ENCODE measurements at places on chromosomes 3 and 15.
A peak's percentile ranks its signal among the peaks of the same experiment; 100 is the strongest.

GRCh38 chr15:32029862-32030781, at the start of gene CHRNA7:
TSS of gene CHRNA7 (plus strand) at chr15:32030515. CDS start at chr15:32030595, 80 bp downstream.
- DNase-seq = no peak

- DNase-seq = no peak
Observed at GRCh38 chr15:101092156-101092866, 159.5 kb downstream of the CHSY1 start.

- no peak for DNase-seq
Observed at GRCh38 chr3:151387842-151388241, 3.3 kb upstream of the P2RY12 start.

GRCh38 chr15:67244971-67245478, 9.4 kb downstream of the AAGAB start:
- DNase-seq = no peak

DNA sequence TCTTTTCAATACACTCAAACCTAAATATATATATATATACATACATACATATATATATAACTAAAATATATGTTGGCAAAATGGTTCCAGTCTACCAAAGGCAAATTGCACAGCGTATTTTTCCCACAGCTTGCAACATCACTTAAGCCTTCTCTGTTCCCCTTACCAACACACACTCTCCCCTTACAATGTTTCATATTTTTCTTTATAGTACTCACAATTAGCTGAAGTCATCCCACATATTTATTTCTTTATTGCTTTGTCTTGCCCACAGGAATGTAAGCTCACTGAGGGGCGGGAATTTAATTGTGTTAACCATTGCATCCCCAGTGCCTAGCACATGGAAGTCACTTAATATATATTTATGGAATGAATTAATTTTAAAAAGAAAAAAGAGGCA, 288.3 kb downstream of the ULK4 start:
- no peak for DNase-seq

DNA sequence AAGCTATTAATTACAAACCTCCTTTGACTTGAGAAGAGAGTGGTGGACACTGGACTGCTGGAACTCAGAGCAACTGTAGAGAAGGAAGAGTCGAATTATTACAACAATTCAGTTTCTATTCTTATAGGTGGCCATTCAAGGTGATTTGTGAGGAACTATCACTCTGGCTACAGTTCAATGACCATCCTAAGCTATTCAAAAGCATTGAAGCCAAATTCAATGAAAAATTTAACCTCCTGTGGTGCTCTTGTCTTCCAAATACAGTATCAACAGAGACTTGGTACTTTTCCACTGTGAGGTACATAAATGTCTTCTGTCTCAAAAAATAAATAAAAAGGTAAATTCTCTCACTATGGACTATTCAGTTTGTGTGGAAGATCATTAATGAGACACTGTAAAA, 513.3 kb upstream of the SEMA6D start:
- DNase-seq = no peak

GRCh38 chr3:17233398-17233800, 348.6 kb downstream of the PLCL2 start:
- DNase-seq = no peak

DNA sequence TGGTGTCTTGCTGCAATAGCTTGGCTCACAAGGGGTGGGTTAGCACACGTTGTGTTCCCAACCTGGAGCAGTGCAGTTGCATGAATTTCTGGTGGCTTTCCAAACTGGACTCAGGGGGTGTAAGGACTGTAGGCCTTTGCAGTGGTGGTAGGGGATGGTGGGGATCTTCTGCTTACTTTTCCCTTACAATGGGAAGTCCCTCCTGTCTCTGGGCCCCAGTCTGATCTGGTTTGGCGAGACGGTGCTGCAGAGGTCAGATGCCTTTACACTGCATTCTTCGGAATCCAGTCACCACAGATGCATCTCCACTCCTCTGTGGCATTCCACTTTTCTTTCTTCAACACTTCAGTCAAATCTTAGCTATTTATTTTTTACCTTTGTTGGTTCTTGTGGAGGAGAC, 132.1 kb downstream of the DOCK3 start:
- DNase-seq = no peak

DNA sequence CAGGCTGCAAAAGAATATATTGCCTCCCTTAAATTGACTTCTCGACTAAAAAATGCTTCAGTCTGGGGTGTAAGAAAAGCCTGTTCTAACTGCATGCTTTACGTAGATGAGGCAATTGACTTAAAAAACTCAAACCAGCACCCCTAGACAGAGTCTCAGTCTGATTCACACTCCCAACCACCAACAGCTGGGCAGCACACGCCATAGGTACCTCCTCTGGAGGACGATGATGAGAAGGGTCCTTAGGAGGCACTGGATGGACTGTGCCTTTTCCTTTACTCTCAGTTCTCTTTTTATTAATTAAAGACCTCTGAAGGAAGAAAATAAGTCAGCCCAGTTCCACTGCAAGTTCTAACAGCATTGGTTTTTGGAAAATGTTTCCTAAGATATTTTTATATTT, 175.0 kb downstream of the PDZRN3 start:
- no peak for DNase-seq

DNA sequence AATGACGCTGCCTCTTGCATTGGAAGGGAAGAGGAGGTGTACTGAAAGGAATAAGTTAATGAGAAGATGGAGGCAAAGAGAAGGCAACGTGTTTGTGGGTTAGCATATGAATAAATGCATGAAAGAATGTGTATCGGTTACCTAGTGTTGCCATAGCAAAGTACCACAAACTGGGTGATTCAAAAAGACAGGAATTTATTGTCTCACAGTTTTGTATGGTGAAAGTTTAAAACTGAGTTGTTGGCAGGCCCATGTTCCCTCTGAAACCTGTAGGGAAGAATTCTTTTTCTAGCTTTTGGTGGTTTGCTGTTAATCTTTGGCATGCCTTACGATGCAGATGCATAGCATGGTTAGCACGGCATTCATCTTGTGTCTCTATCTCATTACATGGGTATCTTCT, 729.9 kb downstream of the MECOM start:
- no peak for DNase-seq

DNA sequence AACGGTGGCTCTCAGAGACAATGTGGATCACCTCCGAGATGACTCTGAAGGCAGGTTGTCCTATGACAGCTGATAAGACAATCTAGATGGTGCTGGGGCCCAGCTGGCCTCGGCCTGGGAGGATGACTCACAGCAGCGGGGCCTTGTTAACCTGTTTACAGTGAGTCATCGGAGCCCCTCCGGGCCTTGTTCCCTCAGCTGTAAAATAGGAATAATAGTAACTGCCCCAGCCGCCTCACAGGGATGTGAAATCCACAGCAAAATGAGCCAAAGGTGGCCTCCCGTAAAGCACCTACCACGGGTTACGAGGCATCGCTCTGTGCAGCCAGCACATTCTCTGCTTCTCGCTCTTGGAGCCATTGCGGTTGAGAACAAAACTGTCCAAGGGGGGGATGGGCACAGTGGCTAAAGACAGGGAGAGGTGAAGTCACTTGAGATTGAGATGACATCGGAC, 88.6 kb upstream of the RASGRF1 start:
- no peak for DNase-seq

GRCh38 chr15:58010983-58011382, 54.5 kb downstream of the ALDH1A2 start:
- DNase-seq = no peak

GRCh38 chr15:101523560-101523940, 34.0 kb upstream of the PCSK6 start:
- DNase-seq = no peak

- DNase-seq = no peak
Observed at GRCh38 chr3:52827441-52827840, 3.0 kb downstream of the ITIH4 start.

GRCh38 chr3:54691289-54691771, 236.5 kb downstream of the LRTM1 start:
- DNase-seq = no peak

DNA sequence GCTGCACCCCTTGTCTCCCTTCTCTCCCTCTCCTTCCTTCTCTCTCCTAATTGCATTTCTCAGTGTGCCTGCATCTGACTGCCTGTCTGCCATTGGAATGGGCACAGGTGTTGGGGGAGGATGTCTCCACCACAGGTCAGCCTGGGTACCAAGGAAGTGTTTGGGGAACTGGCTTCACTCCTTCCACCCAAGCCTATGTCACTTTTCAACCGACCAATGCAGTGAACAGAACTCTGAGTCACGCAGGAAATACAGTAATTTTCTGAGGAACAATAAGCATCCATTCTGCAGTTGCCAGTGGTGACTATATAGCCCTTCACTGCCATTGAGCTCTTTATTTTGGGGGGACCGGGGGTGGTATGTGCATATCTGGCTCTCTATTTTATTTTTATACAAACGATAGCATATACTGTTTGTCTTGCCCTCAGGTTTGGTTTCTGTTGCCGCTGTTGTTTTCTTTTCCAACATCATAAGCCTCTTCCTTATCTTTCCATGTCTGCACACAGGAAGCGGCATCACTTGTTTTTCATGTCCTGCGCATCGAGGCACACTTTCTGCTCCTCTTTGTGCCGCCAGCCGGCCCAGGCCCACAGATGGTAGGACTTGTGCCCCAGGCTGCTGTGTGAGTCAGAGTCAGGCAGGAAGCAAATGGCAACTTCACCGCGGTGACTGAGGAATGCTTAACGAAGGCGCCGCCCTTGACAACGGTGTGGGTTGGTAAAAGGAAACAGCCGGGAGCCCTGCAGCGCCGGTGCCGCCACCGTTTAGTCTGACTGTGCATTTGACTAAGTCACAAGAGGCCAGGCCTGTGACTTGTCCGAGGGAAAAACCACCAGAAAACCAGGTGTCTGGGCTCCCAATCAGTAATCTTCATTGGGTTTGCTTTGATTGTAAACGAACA, 21.1 kb upstream of the CDCP1 start:
- peak; percentile 43 for DNase-seq

- DNase-seq = no peak
Observed at GRCh38 chr3:158522221-158523136, 48.5 kb upstream of the MLF1 start.

DNA sequence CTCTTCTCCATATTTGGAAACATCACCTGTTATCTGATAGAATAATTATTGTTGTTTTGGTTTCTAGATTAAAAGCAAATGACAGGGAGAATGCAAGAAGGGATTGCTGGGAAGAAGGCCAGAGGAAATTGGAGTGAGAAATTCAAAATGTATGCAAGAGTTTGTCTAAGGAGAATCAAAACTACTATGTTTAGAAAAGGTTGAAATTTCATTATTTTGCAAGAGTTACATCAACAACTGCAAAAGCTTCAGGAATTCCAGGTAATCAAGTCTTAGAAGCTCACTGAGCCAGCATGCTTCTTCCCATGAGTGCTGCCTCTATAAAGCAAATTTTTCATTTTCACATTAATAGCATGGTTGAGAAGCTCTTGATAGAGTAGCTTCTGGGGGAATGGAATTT, 177.2 kb upstream of the GBE1 start:
- no peak for DNase-seq

GRCh38 chr3:138879541-138880380, 45.0 kb upstream of the PIK3CB start:
- no peak for DNase-seq

DNA sequence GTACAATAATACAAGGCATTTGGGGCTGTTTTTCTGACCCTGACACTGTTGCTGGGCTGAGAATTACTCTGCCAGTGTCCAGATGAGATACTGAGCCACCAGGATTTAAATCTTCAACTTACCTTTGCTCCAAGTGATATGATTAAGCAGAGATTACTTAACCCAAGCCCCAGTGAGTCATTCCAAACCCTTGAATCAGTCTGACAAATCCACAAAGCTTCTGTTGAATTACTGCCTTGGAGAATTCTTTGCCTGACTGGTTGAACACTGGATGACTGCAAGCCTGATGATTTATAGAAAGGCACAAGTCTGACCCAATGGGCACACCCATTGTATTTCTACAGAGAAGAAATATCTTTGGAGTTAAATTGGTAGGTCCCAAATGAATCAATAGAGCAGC, 88.2 kb upstream of the TSC22D2 start:
- DNase-seq = no peak

DNA sequence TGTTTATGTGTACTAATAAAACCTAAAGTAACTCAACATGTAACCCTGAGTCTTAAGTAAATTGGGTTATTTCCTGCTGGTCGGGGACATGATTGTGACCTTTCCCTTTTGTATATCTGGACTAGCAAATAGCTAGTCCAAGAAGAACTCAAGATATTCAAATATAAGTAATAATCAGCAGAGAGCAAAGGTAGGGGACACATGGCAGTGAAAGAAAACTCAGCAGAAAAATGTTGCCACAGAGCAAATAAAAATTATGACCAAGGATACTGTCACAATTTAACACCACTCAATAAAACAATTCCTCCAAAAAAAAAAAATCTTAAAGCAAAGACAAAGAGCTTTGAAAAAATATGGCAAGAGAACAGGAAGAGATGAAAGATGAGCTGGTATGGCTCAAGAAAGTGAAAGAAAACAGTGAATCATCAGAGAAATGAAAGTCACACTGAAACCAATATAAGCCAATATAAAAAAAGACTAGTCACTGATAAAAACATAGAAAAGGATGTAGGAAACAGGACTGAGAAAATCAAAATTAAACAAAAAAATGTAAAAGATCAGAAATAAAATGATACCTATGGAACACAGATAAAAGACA, 43.4 kb downstream of the HLTF start:
- DNase-seq = no peak

GRCh38 chr3:77081240-77081661, 41.4 kb downstream of the ROBO2 start:
- no peak for DNase-seq
